ENCODE measurements at places on chromosomes 3 and 15.
A peak's percentile ranks its signal among the peaks of the same experiment; 100 is the strongest.

DNA sequence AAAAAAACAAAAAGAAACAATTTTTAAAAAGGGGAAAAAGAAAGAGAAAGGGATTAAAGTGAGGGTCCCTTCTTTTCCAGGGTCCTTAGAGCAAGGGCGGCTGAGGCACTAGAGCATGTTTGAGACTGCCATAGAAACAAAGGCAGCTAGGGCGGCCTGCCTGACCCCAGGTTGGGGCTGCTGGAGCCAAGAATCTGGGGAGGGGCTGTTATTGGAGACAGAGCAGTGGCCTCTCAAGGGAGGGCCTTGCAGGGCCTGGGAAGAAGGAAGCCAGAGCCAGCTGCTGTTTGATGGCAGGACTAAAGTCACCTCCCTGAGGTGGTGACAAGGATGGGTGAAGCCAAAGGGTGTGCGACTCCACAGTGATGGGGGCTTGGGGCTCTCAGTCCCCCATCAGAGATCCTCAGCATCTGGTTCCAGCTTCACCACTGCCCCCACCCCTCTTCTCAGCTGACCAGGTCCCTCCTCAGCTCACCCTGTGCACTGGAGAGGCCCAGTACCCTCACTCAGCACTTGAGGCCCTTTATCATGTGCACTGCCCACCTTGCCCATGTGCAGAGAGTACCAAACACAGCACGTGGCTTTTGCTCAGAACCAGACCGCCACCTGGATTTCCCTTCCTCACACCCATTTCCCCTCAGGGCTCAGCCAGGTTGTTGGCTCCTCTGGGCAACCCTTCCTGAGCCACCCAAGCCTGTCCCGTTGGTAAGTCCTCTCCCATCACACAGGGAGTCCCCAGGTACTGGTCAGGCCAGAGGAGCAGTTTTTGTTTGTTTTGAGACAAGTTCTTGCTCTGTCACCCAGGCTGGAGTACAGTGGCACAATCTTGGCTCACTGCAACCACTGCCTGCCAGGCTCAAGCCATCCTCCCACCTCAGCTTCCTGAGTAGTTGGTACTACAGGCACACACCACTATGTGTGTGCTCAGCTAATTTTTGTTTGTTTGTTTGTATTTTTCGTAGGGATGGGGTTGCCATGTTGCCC lies 1.7 kb downstream of the TMEM89 start:
- no peak for DNase-seq

GRCh38 chr3:38114875-38115644 lies 21.9 kb downstream of the ACAA1 start:
- no peak for DNase-seq

GRCh38 chr15:35139822-35140221 lies 54.7 kb upstream of the NANOGP8 start:
- DNase-seq = no peak

GRCh38 chr15:22895465-22896190 lies 57.2 kb downstream of the NIPA2 start:
- DNase-seq = peak; percentile 35

DNA sequence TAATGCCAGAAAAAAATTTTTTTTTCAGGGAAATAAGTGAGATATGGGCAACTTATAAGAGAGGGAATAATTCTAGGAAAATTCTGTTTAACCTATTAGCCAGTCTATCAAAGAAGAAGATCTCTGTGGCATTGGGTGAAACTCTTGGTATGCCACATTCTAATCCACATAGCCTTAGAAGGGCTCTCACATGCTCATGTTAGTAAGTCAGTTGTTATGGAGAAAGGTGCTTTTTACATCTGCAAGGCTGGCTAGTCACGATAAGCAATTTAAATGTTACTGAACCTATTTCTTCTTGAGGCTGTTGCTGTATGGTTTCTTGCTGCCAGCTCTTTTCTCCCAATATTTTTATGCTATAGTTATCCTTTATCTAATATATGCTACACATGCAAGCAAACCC lies 89.9 kb upstream of the MAGI1 start:
- DNase-seq = no peak

- peak; percentile 98 for DNase-seq
Measured at GRCh38 chr3:46987743-46988401, 8.4 kb downstream of the NBEAL2 start.

- no peak for DNase-seq
Measured at GRCh38 chr15:36468746-36469145, 110.7 kb upstream of the CDIN1 start.

GRCh38 chr3:181718987-181719911 lies 7.5 kb downstream of the SOX2 start:
- no peak for DNase-seq

DNA sequence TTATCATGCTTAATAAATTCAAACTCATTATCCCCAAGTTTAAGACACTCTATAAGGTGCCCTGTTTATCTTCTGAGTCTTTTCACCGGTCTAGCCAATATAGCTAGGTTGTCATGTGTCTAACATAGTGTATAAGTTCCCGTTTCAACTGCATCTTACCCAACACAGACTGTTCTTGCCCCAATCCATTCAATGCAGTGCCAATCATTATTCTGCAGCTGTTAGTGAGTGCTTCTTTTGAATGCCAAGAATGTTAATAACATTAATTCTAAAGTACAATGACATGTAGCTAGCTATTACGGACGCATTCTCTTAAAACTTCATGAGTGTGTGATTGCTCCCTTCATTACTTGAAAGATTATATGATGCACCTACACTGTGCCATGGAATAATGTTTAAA lies 646.4 kb upstream of the NR2F2 start:
- DNase-seq = no peak
